Inflammatory macrophage treated with lipopolysaccharide for 4 hours (primary cell): ENCODE measurements at places on chromosomes 1 and 21.

- DNase-seq = peak; percentile 65
Observed at GRCh38 chr1:230212405-230212936, 145.4 kb downstream of the GALNT2 start.

DNA sequence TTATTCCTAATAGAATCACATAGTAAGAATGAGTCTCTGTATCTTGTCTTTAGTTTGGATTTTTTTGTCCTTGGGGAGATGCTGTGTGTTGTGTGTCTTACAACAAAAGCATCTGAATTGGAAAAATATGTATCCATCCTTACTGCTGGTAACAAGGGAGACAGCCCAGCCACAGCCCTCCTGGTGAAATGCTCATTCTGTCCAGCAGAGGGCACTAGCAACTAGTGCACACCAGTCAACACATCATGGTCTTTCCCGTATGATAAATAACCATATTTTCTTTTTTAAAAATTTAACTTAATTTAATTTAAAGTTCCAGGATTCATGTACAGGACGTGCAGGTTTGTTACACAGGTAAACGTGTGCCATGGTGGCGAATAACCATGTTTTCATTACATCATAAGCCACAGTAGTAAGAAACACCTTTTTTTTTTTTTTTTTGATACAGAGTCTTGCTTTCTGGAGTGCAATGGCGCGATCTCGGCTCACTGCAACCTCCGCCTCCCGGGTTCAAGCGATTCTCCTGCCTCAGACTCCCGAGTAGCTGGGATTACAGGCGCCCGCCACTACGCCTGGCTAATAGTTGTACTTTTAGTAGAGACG lies 245.1 kb downstream of the PTBP2 start:
- peak; percentile 51 for DNase-seq

DNA sequence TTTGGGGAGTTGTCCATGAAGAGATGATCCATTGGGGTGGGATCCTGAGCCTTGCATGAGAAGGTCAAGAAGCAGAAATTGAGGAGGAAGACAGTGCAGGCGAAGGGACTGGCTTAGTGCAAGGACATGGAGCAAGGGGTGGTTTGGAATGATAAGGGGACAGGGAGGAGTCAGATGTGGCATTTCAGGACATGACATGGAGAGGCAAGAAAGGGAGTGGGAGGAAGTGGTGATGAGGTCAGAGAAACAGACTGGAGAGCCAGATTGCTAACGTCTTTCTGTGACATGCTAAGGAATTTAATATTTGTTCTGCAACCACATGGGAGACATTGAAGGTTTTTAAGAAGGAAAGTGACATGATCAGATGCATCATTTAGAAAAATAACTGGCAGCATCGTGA lies 346.8 kb upstream of the FMN2 start:
- no peak for DNase-seq

- peak; percentile 2 for DNase-seq
Observed at GRCh38 chr1:228555074-228555994, 68.2 kb downstream of the RNF187 start.
